ENCODE measurements at places on chromosomes 5 and 9. TPM values are rescaled to one million over a fixed set of nuclear protein-coding genes. Genes with fewer than 3 reads are reported as not detected.
A peak's percentile ranks its signal among the peaks of the same experiment; 100 is the strongest.

HAPLN1 gene
- not detected for total RNA-seq

BTNL3 gene
- total RNA-seq: not detected

GRCh38 chr5:98128846-98129245 lies 644.6 kb upstream of the RGMB start:
- no peaks in the 10 kb centered on the region for H3K4me1 ChIP-seq
- H3K4me3 ChIP-seq: no peak overlapping the region
- no peaks in the 10 kb centered on the region for H3K27me3 ChIP-seq
- H3K36me3 ChIP-seq: no peaks in the 10 kb centered on the region
- no peak overlapping the region for H3K27ac ChIP-seq
- DNase-seq: no peak

DNA sequence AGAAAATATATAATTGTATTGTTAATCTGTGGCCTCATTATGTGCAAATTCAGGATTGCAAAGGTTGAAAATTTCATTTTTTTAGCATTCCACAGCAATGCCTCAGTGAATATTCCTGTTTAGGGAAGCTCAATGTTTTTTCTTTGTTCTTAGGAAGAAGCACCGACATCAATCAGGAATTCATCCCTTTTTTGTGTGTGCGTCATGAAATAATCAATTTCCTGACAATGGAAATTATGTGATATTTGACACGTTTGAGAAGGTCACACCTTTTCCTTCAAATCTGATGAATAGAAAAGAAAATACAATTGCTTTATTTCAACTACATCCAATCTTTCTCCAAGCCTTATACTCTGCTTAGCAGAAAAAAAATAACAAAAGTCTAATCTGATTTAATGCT lies 662.8 kb upstream of the FTMT start:
- no peaks in the 10 kb centered on the region for H3K4me1 ChIP-seq
- H3K4me3 ChIP-seq: no peak overlapping the region
- no peaks in the 10 kb centered on the region for H3K27me3 ChIP-seq
- no peaks in the 10 kb centered on the region for H3K36me3 ChIP-seq
- H3K27ac ChIP-seq: no peak overlapping the region
- no peak for DNase-seq

DNA sequence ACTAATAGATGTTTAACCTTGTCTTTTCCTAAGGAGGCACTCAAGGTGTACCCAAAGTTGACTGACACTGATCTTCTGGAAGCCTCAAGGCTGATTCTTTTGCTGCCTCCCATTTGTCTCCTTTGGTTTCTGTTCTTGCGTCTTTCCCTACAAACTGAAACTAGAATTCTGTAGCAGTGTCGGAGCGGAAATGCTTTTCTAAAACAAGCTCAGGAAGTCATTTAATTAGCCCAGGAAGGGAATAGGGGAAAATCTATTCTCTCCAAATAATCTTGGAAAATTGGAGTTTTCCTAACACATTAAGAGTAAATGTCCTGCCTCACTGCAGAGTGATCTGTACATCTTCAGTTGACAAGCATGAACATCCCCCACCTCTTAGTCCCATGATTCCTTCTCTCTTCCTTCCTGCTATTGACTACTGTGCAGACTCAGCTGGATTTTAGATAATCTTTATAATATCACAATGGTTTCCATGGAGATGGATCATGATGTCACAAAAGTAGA lies 182.7 kb downstream of the NR3C1 start:
- peaks cover 84% of the 10 kb centered on the region for H3K4me1 ChIP-seq
- H3K27ac ChIP-seq: peak overlapping the region; percentile 99
- H3K27me3 ChIP-seq: no peaks in the 10 kb centered on the region
- DNase-seq: no peak
- peaks cover 8% of the 10 kb centered on the region for H3K36me3 ChIP-seq

DNA sequence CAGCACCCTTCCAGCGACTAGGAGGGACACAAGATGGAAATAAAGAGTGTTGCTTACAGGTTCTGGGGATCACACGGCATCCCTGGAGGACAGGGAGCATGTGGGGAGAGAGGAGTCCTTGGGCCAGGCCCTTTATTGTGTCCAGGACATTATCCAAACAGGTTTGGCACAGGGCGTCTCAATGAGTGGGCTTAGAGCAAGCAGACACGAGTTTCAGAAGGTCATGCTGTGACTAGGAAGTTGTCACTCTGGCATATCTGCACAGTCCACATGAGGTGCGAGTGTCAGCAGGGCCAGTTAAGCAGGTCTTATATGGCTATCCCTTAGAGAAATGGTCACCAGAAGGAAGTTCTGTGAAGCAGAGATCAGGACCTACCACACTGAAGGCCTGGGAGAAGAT lies 174.5 kb upstream of the OTULINL start:
- no peaks in the 10 kb centered on the region for H3K4me1 ChIP-seq
- no peaks in the 10 kb centered on the region for H3K36me3 ChIP-seq
- DNase-seq: no peak

- H3K36me3 ChIP-seq: no peaks in the 10 kb centered on the region
- H3K27me3 ChIP-seq: no peaks in the 10 kb centered on the region
- H3K4me1 ChIP-seq: no peaks in the 10 kb centered on the region
- DNase-seq: no peak
- no peak overlapping the region for H3K4me3 ChIP-seq
Measured at GRCh38 chr5:157582731-157583620, 7.4 kb upstream of the ADAM19 start.

- H3K27ac ChIP-seq: no peak overlapping the region
- DNase-seq: no peak
- H3K36me3 ChIP-seq: no peaks in the 10 kb centered on the region
- H3K4me1 ChIP-seq: no peaks in the 10 kb centered on the region
- H3K4me3 ChIP-seq: no peak overlapping the region
Measured at GRCh38 chr5:166062719-166063118, 2228.7 kb upstream of the WWC1 start.

GRCh38 chr9:6715755-6716643 lies 41.8 kb upstream of the KDM4C start:
- H3K36me3 ChIP-seq: no peaks in the 10 kb centered on the region
- H3K4me1 ChIP-seq: peaks cover 28% of the 10 kb centered on the region
- peak overlapping the region; percentile 37 for H3K27ac ChIP-seq
- peak overlapping the region; percentile 68 for H3K4me3 ChIP-seq

- no peaks in the 10 kb centered on the region for H3K27me3 ChIP-seq
- H3K27ac ChIP-seq: no peak overlapping the region
- no peak overlapping the region for H3K4me3 ChIP-seq
- no peaks in the 10 kb centered on the region for H3K4me1 ChIP-seq
- DNase-seq: no peak
- H3K36me3 ChIP-seq: no peaks in the 10 kb centered on the region
Measured at GRCh38 chr5:6686915-6687409, 26.3 kb upstream of the TENT4A start.

DNA sequence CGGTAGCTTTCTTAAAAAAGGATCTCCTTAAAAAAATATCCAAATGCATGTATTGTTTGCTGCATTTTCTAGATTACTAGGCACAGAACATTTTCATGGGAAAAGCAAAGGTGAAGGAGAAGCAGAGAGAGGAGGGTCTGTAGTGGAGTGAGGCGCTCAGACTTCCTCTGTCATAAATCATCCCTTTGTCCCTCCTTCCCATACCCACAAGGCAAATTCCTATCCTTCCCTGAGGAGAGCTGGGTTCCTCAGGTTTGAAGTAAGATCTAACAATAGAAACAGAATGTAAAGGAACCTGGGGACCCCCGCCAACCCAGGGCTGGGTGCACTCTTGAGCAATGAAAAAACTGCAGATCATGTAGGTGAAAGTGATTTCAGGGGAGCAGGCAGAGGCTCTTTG lies 149.2 kb upstream of the ANKH start:
- H3K4me3 ChIP-seq: no peak overlapping the region
- no peaks in the 10 kb centered on the region for H3K4me1 ChIP-seq
- no peaks in the 10 kb centered on the region for H3K36me3 ChIP-seq
- H3K27ac ChIP-seq: no peak overlapping the region

GRCh38 chr9:107637421-107638420 lies 148.2 kb upstream of the KLF4 start:
- H3K27me3 ChIP-seq: no peaks in the 10 kb centered on the region
- H3K4me3 ChIP-seq: no peak overlapping the region
- H3K27ac ChIP-seq: no peak overlapping the region
- no peaks in the 10 kb centered on the region for H3K4me1 ChIP-seq

Data from Karpas-422 (cell line).